ENCODE measurements at places on chromosomes 11 and 22.
A peak's percentile ranks its signal among the peaks of the same experiment; 100 is the strongest.

DNA sequence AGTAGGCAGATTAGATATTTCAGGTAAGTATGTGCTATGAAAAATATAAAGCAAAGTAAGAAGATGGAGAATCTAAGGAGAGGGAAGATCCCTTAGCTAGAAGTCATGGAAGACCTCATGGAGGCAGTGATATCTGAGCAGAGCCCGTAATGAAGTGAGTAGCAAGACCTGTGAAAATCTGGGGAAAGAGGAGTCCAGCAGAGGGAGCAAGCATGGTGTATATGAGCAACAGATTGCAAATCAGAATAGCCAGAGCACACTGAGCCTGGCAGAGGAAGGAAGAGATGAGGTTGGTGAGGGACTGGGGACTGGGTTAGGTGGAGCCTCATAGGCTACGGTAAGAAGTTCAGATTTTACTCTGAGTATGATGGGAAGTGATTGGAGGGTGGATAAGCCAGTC lies 9.4 kb downstream of the LHFPL7 start:
- peak; percentile 45 for DNase-seq

- no peak for DNase-seq
Measured at GRCh38 chr11:124193221-124194010, 10.3 kb downstream of the OR10D3 start.

- DNase-seq: no peak
Measured at GRCh38 chr11:60858731-60859464, 3.1 kb upstream of the PTGDR2 start.

GRCh38 chr22:43636086-43636485 lies 176.0 kb downstream of the EFCAB6 start:
- no peak for DNase-seq

DNA sequence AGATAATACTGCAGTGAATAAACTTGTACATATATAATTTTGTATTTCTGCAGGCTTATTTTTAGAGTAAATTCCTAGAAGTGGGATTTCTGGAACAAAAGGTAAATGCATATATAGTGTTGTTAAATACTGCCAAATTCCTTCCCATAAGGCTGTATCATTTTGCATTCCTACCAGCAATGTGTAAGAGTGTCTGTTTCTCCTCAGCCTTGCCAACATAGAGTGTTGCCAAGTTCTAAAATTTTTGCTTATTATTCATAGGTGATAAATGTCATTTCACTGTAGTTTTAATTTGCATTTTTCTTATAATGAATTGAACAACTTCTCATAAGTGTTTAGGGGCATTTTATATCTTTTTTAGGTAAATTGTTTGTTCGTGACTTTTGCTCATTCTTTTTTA lies 174.2 kb upstream of the ZBED5 start:
- DNase-seq: no peak

DNA sequence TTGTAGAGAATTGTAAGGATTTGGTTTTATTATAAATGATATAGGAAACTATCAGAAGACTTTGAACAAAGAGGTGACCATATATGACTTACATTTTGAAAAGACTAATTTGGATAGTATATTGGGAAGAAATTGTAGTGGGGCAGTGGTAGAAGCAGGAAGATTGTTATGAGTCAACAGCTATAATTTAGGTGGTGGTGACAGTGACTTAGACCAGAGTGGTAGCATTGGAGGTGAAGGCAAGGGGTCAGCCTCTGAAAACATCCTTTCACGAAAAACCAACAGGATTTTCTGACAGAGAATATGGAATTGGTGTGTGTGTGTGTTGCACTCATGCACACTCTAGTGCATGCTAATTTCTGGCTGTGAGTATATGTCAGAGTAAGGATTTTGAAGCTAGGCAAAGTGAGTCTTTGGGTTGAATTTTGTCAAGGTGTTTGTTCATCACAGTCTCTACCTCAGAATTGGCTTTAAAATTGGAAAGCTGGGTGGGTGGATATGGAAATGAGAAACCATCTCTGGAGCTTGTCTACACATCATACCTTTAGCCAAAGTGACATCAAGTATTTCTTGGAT lies 8.2 kb upstream of the HBE1 start:
- DNase-seq: no peak

DNA sequence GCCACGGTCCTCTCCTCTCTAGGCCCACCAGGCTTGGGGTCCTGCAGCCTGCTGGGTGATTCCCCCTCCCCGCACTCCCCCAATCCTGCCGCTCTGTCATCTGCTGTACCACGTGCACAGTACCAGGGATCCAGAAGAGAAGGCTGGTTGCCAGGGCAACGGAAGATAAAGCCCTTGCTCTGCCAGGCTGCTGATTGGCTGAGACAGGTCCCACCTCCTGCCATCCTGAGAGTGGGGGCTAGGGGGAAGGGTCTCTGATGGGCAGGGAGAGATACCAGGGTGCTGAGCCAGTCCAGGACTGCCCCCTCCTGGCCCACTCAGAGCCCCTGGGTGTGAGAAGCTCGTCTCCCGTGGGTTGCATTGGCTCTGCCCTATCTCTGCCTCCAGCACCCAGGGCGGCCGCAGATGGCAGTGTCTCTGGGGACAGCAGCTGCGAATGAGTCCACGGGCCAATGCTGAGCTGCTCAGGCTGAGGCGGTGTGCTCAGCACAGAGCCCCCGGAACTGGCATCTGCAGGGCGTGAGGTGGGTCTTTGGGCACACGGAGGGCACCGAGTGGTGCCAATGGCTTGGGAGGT lies at the start of gene SMIM45:
Gene SMIM45, plus strand, starts transcription at position 253 of the 577 bp plus-strand sequence.
- no peak for DNase-seq

GRCh38 chr11:17767301-17767885 lies 32.8 kb downstream of the KCNC1 start:
- DNase-seq: no peak

GRCh38 chr22:29106839-29107238 lies 34.0 kb downstream of the KREMEN1 start:
- DNase-seq: no peak

GRCh38 chr22:38132794-38133193 lies 22.3 kb upstream of the BAIAP2L2 start:
- no peak for DNase-seq

- no peak for DNase-seq
Measured at GRCh38 chr11:72236083-72236697, 7.8 kb downstream of the PHOX2A start.

- DNase-seq: no peak
Measured at GRCh38 chr11:71255323-71255722, 2.9 kb upstream of the SHANK2 start.

- DNase-seq: peak; percentile 58
Measured at GRCh38 chr11:67345920-67346819, 7.2 kb downstream of the POLD4 start.

DNA sequence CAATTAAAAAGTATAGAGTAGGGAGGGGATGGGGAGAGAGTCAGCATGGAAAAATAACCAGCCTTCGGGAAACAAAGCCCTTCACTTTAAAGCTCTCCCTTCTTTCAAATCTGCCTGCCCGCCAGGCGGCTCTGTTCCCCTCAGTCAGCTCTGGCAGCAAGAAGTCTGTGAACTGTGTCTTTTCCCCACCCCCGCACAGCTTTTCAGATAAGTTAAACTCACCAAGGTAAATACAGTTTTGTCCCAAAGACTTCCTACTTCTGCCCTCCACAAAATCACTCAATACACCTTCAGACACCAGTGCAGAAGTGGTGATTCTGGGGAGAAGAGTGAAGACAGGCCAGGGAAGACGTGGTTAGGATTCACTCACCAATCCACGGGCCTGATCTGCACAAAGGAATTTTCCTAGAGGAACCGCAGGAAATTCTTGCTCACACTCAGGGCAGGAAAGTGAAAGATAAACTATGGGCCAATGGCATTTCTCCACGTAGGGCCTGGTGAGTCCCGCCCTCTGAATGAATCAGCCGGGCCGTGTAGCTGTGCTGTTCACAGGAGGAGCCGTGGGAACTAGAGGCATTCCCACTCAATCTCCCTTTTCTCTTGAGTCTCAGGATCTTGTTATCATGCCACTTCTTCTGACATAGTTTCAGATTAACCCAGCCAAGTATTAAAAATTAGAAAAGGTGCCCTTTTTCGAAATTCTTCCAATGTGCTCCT lies at the start of gene TRIM5:
Gene TRIM5, minus strand, starts transcription at position 429 of the 717 bp plus-strand sequence. CDS start 4,897 bp downstream, outside the sequence.
- peak; percentile 97 for DNase-seq

DNA sequence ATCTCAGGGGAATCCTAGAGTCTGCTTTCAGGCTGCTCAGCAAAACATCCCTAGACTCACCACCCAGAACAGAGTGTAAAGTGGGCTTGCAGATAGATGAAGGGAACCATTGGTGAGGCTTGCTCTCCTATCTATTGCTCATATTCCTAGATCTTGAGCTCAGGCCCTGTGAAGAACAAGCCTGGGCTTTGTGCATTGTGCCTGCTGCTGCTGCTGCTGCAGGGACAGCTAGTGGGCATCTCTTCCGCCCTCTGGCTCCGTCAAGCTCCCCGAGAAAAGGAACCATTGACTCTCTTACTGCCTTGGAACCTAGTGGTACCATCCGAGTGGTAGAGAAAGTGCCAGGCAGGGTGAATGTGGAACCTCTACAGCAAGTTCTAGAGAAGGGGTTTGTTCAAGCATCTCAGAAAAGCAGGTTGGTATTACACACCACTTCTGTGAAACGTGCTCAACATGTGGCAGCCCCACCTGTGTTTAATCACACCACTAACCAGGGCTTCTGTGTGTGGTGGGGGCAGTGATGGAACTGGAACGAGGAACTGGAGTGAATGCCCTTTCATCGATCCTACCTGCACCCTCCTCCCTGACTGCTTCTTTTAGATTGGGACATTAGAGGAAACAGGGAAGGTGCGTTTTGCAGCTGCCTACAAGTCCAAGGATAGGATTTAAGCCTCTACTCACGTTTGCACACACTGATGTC lies 4.4 kb downstream of the BACE1-AS start:
- no peak for DNase-seq

GRCh38 chr11:299951-300735 lies 817 bp upstream of the IFITM5 start:
- DNase-seq: no peak

GRCh38 chr11:129700701-129701100 lies 114.9 kb upstream of the TMEM45B start:
- DNase-seq: peak; percentile 4

DNA sequence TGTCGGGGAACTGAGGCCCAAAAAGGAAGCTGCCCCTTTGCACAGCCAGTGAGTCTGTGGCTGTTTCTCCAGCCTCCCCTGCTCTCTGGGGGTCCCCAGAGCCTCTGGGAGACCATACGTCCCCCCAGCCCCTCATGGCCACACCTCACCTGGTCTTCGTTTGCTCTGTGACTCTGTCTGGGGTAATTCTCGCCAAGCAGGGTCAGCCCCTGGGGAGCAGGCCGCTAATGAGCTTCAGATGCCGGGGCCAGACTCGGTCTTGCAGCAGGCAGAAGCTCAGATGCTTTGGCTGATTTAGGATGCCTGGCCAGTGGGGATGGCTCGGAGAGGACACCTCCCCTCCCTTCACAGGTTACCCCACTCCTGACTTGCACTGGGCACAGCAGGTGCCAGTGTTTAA lies 24.1 kb upstream of the WNT11 start:
- peak; percentile 39 for DNase-seq

- no peak for DNase-seq
Measured at GRCh38 chr11:6638429-6638828, 17.2 kb downstream of the DCHS1 start.

- DNase-seq: no peak
Measured at GRCh38 chr11:65791719-65792213, 4.9 kb downstream of the OVOL1 start.

DNA sequence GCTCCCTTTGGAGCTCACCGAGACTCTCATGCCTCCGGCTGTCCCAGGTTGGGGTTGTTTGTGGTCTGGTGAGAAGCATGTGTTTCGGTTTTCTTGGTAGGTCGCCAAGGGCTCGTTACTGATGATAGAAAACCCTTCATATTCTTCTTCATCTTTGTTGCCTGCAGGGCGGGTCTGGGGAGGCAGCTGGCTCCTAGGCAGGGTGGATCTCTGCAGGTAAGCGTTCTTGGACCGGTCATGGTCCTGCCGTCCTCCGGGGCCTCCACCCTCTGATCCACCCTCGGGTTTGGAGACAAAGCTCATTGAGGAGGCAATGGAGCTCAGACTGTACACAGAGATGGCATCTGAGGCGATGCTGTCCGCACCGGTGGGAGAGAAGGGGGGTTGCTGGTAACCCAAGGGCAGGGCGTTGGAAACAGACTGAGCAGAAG lies 64.3 kb upstream of the PITPNB start:
- DNase-seq: no peak

DNA sequence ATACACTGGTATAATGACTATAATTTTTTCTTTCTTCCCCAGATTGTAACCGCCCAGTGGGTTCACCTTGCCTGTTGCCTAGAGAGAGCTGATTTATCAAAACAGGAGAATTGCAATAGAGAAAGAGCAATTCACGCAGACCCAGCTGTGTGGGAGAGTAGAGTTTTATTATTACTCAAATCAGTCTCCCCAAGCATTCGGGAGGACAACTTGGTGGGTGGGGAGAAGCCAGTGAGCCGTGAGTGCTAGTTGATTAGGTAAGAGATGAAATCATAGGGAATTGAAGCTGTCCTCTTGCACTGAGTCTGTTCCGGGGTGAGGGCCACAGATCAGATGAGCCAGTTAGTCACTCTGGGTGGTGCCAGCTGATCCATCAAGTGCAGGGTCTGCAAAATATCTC lies 73.2 kb downstream of the SLC35F2 start:
- no peak for DNase-seq

DNA sequence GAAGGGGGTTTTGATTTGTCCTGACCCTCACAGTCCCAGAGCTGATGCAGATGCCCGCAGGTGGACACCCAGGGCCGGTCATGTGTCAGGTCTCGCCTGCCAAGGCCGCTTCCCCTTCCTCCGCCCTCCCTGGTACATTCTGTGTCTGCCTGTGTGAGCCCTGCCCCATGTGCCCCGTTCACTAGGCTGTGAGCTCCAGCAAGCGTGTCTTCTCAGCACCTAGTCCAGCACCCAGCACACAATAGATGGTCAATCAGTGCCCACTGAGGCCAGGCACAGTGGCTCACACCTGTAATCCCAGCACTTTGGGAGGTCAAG lies 29.9 kb upstream of the PPARA start:
- DNase-seq: no peak

GRCh38 chr11:18748766-18749365 lies 22.9 kb upstream of the IGSF22 start:
- no peak for DNase-seq

- peak; percentile 99 for DNase-seq
Measured at GRCh38 chr22:46267431-46268279, at the start of gene TTC38. TTC38 (plus strand) TSS chr22:46268008; CDS start chr22:46268040, 32 bp downstream.

GRCh38 chr22:41469218-41469851 lies 418 bp downstream of the ACO2 start:
- DNase-seq: no peak

- no peak for DNase-seq
Measured at GRCh38 chr11:62752177-62752785, 1.7 kb downstream of the ZBTB3 start.

- DNase-seq: no peak
Measured at GRCh38 chr11:73239111-73239521, 21.0 kb downstream of the P2RY2 start.

GRCh38 chr11:35046681-35047080 lies 92.3 kb upstream of the CD44 start:
- no peak for DNase-seq
